Peyer's patch (tissue), 4 donors: ENCODE measurements at places on chromosomes 4 and X. TPM values are rescaled to one million over a fixed set of nuclear protein-coding genes. Genes with fewer than 3 reads are reported as not detected.

- no peaks in the 10 kb centered on the region for H3K36me3 ChIP-seq
- no peak overlapping the region for H3K27ac ChIP-seq
- no peaks in the 10 kb centered on the region for H3K27me3 ChIP-seq
- H3K4me3 ChIP-seq = no peak overlapping the region
- H3K4me1 ChIP-seq = no peaks in the 10 kb centered on the region
- DNase-seq = no peak
Measured at GRCh38 chr4:84298023-84298718, 200.9 kb downstream of the NKX6-1 start.

The DCHS2 gene
- not detected for total RNA-seq

DNA sequence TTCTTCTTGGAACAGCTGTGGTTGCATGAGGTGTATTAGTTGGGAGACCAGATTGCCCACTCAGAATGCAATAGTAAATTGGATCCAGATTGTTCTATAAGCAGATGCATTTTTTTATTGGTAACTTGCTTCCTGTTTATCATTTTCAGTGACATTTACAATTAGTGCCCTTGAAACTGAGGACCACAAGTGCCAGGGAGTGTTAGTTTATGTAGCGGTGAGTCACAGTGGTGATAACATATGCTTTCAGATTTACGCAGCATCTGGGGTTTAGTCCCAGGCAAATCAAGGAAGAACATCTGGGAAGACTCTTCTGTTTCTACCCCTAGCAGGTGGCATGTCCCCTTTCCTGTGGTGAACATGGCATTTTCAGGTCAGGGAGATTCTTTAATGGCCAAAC is 24.1 kb downstream of the FRMPD4 start:
- no peak overlapping the region for H3K27ac ChIP-seq
- no peaks in the 10 kb centered on the region for H3K4me1 ChIP-seq
- H3K4me3 ChIP-seq = no peak overlapping the region
- no peaks in the 10 kb centered on the region for H3K36me3 ChIP-seq

- no peak overlapping the region for H3K27ac ChIP-seq
- H3K4me3 ChIP-seq = no peak overlapping the region
- no peaks in the 10 kb centered on the region for H3K27me3 ChIP-seq
- no peaks in the 10 kb centered on the region for H3K36me3 ChIP-seq
Measured at GRCh38 chrX:130682990-130683389, 220.0 kb downstream of the ENOX2 start.
